HCT116 (cell line): ENCODE measurements at places on chromosomes 12 and 14. TPM values are rescaled to one million over a fixed set of nuclear protein-coding genes. Genes with fewer than 3 reads are reported as not detected.
A peak's percentile ranks its signal among the peaks of the same experiment; 100 is the strongest.

CD163 gene
- 1.4 TPM for total RNA-seq

ORAI1 gene
- 20.2 TPM for total RNA-seq

TROAP gene
- 99.1 TPM for total RNA-seq

TEAD4 gene
- 43.2 TPM for total RNA-seq

GLIPR1L1 gene
- not detected for total RNA-seq

TRPV4 gene
- 0.54 TPM for total RNA-seq

GRCh38 chr12:45669093-45669492 is 60.4 kb upstream of the ARID2 start:
- H3K27ac ChIP-seq, result no peak overlapping the region
- H3K36me3 ChIP-seq, result no peaks in the 10 kb centered on the region
- H3K4me1 ChIP-seq, result no peaks in the 10 kb centered on the region
- no peak overlapping the region for H3K4me3 ChIP-seq
- no peak for DNase-seq

DNA sequence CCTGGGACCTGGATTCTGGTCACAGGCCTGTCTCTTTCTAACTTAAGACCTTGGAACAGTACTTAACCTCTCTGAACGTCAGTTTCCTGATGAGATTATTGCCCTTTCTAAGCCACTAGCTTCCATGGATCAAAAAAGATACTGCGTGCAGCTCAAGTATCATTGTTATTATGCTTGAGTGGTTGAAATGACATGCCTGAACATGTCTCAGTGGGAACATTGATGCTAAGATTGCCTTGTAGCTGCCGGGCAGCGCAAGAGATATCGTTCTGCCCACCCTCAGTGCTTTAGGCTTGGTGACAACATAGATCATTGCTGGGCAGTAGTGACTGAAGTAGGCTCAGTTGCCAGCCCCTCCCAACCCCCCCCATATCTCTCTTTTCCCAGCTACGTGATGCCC is 131.9 kb downstream of the SMOC1 start:
- no peaks in the 10 kb centered on the region for H3K4me1 ChIP-seq
- no peak overlapping the region for H3K27ac ChIP-seq
- H3K27me3 ChIP-seq, result no peaks in the 10 kb centered on the region
- H3K36me3 ChIP-seq, result no peaks in the 10 kb centered on the region

DNA sequence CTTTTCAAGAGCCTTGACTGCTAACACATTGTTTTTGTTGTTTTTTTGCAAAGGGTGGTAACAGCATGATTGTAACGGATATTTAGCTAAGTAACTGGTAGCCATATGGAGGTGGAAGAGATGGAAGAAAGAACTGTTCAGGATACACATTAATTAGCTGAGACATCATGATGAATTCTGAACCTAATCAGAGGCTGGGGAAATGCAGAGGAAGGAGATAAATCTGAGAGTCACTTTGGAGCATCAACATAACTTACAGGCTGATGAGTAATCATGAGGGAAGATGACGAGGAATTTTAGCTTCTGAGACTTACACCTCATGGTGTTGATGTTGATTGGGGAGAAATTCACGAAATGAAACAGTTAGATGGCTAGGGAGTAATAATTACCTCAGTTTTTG is 62.3 kb downstream of the NIN start:
- H3K4me3 ChIP-seq, result no peak overlapping the region
- H3K27ac ChIP-seq, result no peak overlapping the region
- H3K27me3 ChIP-seq, result no peaks in the 10 kb centered on the region
- H3K4me1 ChIP-seq, result no peaks in the 10 kb centered on the region
- DNase-seq, result no peak
- H3K36me3 ChIP-seq, result peaks cover 17% of the 10 kb centered on the region

GRCh38 chr14:68622856-68623255 is 170.0 kb downstream of the ZFP36L1 start:
- no peak for DNase-seq
- H3K27ac ChIP-seq, result no peak overlapping the region
- H3K4me3 ChIP-seq, result no peak overlapping the region

DNA sequence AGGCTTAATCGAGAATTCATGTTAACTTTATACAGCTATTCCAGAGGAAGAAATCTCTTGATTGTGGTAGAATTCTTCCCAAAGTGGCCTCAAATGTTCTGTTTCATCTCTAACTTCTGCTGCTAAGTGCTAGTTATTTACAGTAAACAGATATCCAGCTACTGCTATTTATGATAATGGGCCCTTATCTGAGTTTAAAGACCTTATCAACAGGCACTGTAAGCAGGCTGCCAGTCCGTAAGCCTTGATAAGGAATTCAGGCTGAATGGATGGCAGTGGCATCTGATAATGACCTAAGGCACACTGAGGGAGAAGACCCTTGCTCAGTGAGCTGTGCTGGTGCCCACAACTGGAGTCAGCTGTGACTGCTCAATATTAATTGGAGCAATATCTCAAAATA is 59.0 kb downstream of the PAX9 start:
- H3K36me3 ChIP-seq, result no peaks in the 10 kb centered on the region
- no peaks in the 10 kb centered on the region for H3K4me1 ChIP-seq
- no peaks in the 10 kb centered on the region for H3K27me3 ChIP-seq
- H3K27ac ChIP-seq, result no peak overlapping the region

DNA sequence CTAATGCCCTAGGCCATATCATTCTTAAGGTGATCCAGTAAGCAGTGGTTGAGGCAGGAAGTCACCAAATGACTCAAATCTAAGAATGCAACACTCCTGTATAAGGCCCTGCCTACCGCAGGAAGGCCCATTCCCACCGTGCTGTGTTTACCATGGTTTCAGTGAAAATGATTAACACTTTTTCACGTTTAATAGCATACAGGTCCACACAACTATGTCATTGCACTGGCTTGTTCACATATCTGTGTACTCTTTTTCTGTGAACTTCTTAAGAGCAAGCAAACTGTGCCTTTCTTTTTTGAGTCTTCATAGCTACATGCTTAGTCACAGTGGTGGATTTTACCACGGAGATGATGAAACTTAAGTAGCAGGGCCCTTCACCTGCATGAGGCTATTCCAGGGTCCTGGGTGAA is 214.9 kb downstream of the CNTN1 start:
- peak overlapping the region; percentile 45; the same call in 1 of the 2 replicates for H3K27ac ChIP-seq
- peak; percentile 85 for DNase-seq
- H3K27me3 ChIP-seq, result no peaks in the 10 kb centered on the region
- H3K36me3 ChIP-seq, result no peaks in the 10 kb centered on the region
- H3K4me1 ChIP-seq, result no peaks in the 10 kb centered on the region; the same call in 1 of the 2 replicates

- no peaks in the 10 kb centered on the region for H3K27me3 ChIP-seq
- H3K36me3 ChIP-seq, result no peaks in the 10 kb centered on the region
- H3K27ac ChIP-seq, result no peak overlapping the region
- DNase-seq, result no peak
- H3K4me1 ChIP-seq, result peaks cover 7% of the 10 kb centered on the region; the same call in 1 of the 2 replicates
These were observed 4.7 kb downstream of the KDM2B start for GRCh38 chr12:121575952-121576625.
